ENCODE measurements at places on chromosomes 6 and 20.

DNA sequence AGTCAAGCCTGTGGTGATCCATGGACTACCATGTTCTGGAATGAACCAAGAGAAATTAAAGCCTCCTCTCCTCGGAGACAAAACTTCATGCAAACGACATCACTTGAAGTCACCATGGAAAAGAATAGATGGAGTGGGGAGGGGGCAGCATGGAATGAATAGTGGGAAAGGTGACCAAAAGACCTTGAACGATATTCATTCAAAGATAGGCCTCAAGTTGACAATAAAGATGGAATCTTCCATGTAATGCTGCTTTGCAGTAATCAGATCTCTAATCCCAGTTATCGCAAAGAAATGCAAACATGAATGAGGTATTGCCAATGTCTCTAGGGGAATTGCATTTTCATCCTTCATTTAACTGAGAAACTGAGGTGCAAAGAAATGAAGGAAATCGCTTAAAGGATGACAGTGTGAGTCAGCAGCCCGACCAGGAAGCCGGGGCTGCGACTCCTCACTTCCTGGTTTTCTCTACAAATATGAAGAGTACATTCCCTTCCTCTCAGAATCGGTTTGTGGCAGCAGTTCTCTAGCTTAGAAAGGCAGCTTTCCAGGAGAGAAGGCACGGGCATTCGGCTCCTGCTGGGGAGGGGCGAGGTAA is 65.6 kb upstream of the RREB1 start:
- DNase-seq: no peak

DNA sequence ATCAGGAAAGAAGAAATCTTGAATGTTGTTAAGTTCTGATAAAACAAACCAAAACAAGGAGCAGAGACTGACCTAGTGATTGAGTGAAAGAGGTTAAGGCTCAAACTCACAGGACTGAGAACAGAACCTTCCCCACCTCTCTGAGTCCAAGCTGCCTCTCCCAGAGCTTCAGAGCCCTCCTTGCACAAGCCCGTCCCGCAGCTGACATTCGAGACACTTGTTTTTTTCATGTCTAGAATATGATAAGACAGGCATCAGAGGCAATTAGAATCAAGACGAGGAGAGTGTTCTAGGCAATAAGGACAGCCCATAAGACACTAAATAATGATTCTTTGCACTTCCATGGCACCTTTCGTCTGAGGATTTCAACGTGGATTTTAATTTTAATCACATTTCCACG is 140.6 kb downstream of the PXDC1 start:
- no peak for DNase-seq

- DNase-seq: peak; percentile 45
These were observed 35.9 kb downstream of the MOXD1 start for GRCh38 chr6:132365281-132365907.

GRCh38 chr6:96391776-96392360 is 129.7 kb upstream of the UFL1 start:
- no peak for DNase-seq

DNA sequence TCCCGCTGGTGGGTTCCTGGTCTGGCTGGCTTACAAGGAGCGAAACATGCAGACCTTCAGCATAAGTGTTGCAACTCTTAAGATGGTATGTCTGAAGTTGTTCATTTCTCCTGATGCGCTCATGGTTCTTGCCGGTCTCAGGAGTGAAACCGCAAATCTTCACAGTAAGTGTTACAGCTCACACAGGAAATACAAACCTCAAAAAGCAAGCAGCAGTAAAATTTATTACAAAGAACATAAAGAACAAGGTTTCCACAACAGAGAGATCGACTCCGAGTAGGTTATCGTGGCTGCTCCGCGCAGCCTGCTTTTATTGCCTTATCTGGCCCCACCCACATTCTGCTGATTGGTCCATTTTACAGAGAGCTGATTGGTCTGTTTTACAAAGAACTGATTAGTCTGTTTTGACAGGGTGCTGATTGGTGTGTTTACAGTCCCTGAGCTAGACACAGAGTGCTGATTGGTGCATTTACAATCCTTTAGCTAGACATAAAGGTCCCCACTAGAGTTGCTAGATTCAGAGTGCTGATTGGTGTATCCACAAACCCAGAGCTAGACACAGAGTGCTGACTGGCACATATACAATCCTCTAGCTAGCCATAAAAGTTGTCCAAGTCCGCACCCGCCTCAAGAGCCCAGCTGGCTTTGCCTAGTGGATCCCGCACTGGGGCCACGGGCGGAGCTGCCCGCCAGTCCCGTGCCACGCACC is 39.2 kb downstream of the TRIM27 start:
- peak; percentile 38 for DNase-seq

GRCh38 chr20:48364688-48365421 is 462.9 kb downstream of the PREX1 start:
- DNase-seq: peak; percentile 37

GRCh38 chr6:112560651-112561050 is 213.5 kb downstream of the RFPL4B start:
- no peak for DNase-seq

GRCh38 chr6:168575346-168576098 is 134.5 kb downstream of the SMOC2 start:
- DNase-seq: no peak

DNA sequence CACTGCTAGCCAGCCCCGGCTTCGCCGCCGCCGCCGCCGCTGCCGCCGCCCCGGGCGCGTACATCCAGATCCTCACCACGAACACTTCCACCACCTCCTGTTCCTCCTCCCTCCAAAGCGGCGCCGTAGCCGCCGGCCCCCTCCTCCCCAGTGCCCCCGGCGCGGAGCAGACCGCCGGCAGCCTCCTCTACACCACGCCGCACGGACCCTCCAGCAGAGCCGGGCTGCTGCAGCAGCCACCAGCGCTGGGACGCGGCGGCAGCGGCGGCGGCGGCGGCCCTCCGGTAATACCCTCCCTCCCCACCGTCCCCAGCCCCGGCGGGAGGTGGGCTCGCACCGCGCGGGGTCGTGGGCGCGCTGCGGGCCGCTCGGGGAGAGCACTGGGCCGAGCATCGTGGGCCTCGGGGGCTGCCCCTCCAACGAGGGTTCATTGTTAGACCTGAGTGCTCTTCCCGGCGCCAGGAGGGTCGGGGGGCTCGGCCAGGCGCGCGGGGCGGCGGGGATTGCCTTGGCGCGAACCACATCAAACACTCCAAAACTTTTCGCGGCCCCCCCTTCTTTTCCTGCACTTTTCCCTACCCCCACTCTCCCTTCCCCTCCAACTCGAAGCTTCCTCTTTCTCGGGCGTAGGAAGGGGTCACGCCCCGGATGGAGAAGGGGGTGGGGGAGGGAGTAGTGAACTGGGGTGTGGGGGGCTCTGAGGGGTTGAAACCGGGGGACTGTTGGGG is 827 bp downstream of the E2F3 start:
- DNase-seq: peak; percentile 71

GRCh38 chr6:109253366-109253765 is 128.9 kb downstream of the CD164 start:
- no peak for DNase-seq

- DNase-seq: no peak
These were observed 14.1 kb upstream of the TFAP2D start for GRCh38 chr6:50699051-50699775.

DNA sequence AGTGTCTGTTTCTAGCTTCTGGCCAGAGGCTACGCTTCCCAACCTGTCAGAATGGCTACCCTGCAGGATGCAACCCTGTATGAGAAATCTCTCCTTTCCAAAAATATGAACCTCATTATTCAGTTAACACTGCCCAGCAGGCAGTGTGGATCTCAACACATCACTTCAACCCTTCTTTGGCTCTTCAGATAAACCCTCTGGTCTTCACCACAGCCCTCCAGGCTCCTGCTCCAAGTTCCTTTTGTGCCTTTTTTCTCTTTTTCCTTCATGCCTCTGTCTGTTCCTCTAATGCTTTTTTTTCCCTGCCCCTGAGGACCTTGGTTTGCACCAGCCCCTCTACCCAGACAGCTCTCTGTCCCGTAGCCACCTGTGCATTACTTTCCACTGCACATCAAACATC is 207.4 kb downstream of the MYLK4 start:
- DNase-seq: no peak

- no peak for DNase-seq
These were observed 215.2 kb downstream of the TMEM242 start for GRCh38 chr6:157107915-157108651.

DNA sequence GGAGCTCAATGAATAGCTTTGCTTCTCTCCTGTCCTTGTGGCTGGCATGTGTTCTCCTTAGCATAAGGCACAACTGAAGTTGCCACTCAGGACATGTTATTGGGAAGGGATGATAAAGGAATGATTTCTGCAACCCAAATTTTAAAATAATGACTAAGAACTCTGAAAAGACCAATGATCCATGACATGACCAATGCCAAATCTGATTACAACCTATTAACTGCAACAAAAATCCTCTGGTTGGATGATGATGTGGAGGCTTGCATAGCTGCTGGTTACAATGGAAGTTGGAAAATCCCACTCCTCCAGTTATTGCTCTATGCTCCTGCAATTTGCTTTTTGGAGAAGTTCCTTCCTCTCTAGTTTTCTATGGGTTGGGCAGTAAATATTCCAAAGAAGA is 63.4 kb upstream of the FBXL4 start:
- no peak for DNase-seq

- no peak for DNase-seq
These were observed 85.0 kb upstream of the HCRTR2 start for GRCh38 chr6:55089325-55089724.

DNA sequence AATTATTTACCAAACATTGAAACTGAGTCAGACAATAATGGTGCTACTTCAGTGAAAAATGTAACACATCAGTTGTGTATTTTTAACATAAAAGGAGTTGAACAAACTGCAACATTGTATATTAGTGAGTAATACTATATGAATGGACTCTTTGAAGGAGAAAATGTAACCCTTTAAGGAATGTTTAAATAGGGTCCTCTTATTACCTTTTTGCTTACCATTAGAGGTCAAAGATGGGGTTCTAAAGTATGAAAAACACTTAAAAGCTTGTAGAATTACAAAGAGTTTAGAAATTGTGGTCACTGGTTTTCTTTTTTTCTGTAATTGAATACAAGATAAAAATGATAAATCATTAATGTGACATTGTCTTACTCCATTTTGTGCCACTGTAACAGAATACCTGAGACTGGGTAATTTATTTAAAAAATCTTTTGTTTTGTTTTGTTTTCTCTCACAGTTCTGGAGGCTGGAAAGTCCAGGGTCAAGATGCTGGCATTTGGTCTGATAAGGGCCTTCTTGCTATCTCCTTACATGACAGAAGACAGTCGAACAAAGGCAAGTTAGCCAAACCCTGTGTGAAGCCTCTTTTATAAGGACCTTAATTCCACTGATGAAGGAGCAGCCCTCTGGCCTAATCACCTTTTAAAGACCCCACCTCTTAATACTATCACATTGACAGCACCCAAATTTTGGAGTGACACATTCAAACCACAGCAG is 43.2 kb downstream of the SESN1 start:
- no peak for DNase-seq

- no peak for DNase-seq
These were observed 1.9 kb downstream of the BCAS1 start for GRCh38 chr20:54068495-54068894.

DNA sequence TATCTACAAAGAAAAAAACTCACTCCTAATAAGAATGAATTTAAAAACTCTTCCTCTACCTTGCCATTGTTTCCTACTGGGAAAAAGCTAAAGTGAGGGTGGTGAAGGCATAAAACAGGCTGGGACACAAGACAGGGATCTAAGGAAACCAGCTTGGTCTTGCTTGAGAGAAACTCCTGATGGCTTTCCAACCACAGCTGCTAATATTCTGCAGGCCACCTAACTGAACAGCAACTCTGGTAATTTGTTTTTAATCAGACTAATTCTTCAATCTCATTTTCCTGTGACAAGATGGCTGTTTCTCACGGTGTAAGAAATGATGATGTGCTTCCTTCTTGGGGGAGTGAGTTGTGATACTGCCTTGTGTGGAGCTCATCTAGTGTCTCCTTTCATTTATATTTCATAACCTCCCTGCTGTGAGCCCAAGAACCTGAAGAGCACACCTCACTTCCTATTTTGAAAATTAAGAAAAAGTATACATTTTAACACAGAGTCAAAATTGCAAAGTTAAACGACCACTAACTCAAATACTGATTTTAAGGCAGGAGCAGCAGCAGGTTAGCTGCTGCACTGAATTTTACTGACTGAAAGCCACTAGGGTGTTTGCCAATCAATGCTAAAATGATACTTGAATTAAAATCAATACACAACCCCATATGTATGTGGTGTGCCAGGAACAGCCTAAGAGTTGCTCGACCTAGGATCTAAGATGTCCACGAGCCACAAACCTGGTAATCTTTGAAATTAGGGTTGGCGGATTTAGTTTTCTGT is 58.0 kb downstream of the BACH2 start:
- no peak for DNase-seq

DNA sequence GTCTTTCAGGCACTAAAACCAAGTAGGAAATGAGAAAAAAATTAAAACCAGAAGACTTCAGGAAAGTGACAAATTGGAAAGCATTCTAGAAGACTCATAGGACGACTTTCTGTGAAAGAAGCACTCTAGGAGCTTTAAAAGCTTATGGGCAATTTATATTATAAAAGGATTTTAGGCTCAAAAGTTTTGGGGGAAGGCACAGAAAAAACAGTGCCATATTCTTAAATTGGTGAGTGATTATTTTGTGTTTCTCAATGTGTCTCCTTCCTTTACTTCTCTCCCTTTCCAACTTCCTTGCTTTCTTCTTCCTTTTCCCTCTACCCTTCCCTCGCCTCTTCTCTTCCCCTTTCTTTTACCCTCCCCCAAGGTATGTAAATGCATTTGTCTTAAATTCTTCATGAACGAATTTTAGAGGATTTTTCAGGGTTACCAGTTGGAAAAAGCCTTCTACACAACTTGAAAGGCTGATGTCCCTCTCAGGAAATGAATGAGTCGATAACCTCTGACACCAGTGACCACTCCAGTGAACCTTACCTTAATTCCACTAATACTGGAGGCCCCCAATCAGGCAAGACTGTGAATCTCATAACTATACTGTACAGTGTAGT is 2.6 kb upstream of the LIN28B start:
- DNase-seq: no peak

DNA sequence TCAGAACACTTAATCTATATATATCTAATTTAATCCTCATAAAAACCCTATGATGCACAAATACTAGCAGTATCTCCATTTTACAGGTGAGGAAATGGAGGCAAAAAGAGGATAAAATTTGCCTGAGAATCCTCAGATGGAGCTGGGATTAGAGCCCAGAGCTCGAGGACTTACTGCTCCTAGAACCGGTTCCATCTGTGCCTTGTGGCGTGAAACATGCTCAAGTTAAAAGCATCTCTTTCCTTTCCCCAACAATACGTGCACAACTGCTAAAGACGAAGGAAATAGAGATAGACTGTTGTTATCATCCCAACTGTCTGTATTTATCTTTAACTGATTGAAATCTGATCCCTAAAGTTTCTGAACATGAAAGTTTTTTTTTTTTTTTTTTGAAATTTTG is 367.6 kb upstream of the SOX4 start:
- no peak for DNase-seq

DNA sequence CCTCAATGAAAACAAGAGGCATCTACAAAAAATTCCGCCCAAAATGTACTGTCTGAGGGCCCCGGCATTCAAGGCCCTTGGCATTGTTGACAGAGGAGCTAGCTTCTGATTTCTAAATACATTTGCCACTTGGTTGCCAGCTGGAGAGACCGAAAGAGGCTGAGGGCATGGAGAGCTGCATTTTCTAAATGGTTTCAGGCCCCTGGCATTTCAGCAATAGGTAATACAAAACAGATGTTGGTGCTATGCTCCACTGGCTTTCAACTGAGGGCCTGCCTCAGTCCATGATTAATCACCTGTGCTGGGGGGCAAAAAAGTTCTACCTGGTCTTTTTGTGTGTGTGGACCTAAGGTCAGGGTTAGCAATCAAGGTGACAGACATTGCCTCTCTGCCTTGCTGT is 79.5 kb upstream of the ISM1 start:
- DNase-seq: no peak

Data from B cell (primary cell).